Hematopoietic multipotent progenitor cell treated with erythropoietin and hydrocortisone succinate and interleukin-3 and kit ligand, for 8 days (in vitro differentiated cells): ENCODE measurements at places on chromosomes 7 and 10.

DNA sequence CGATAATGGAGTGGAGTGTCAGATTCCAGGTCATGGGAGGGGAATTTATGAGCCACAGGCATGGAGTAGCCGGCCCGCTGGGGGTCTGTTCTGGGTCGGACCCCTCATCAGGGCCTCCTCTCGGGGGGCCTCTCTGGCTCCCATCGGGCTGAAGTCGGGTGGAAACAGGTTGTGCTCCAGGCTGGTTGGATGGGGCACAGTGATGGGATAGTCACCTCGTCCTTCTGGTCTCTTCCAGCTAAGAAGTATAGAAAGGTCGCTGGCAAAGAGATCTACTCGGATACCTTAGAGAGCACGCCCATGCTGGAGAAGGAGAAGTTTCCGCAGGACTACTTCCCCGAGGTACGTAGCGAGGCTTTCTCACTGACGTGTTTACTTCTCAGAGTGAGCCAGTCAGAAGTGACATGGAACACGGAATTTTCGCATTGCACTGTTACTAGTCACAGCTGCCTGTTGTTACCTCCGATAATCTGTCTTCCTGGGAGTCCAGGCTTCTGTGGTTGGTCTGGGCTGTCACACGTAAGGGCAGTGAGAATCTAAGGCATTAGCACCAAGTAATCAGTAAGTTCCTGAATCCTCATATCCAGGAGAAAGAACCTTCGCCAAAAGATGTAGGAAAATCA is 88.3 kb downstream of the NKX6-2 start:
- DNase-seq = no peak

DNA sequence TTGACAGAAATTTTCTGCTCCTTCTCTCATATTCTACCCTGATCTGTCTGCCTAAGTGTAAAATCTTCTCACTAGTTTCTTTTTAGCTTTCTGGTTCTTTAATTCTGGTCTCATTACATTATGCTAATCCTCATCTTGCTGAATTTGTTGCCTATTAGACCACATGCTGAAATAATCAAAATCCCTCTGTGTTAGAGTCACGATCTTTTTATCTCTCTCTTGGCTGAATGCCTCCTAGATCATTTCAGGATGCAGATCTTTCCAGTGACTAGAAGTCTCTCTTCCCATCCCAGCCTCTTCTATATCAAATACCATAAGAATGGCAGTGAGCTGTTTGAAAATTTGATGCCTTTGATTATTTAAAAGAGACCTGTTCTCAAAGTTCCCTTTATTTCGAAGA is 661.9 kb downstream of the SORCS1 start:
- no peak for DNase-seq

DNA sequence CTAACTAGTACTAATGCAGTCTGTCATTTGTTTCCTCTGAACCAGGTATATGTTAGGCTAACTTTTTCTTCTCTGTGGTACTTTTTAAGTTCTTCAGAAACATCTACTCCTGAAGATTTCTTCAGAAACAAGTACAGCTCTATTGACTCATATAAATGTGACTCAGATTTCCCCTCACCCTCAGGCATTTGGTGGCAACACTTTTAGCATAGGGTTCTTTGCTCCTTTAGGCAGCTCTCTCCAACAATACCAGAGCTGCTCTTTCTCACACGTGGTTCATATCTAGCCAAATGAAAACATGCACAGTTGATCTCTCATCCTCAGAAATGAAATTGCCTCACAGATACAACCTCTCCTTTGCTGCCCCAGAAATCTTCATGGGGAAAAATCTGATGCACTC is 939.8 kb downstream of the SORCS1 start:
- DNase-seq = no peak

DNA sequence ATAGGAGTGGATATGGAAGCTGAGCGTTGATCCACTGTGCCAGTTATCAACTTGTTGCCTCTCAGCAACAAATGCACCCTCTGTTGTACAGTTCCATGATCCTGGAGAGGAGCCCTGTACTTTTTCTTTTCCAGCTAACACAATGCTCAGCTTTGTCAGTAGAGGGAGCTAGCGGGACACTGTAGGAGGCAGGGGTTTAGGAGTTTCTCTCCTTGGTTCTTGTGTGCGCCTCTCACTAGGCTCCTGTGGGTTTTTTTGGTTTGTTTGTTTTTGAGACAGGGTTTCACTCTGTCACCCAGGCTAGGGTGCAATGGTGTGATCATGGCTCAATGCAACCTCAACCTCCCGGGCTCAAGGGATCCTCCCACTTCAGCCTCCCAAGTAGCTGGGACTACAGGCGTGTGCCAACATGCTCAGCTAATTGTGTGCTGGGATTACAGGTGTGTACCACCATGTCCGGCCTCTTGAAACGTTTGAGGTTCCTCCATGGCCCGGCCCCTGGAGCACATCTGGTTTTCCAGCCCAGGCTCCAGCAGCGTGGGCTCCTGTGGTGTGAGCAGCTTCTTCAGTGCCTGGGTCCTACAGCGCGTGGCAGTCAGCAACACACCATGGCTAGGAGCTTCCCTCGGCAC is 12.0 kb upstream of the MARVELD1 start:
- peak; percentile 86 for DNase-seq

GRCh38 chr10:31557854-31558253 is 238.8 kb downstream of the ZEB1 start:
- DNase-seq = no peak

DNA sequence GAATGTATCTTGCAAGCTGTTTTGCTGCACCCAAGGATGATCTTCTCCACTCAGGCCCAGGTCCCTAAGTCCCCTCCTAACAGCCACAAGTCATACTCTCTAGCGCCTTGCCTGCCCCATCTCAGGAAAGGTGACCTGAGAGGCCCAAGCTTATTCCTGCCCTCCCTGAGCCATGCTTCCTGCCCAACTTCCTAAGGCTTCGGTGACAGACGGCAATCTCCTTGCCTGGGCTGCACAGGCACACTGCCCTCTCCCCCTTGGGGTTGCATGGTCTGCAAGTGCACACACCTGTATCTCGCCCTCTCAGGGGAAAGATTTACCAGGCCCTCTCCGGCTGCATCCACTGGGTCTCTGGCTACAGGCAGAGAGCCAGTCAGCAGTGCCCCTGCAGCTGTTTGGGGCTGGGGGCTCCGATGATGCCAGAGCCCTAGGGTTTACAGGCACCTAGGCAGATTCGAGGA is 771 bp upstream of the ADIRF start:
- no peak for DNase-seq

- DNase-seq = peak; percentile 55
Observed at GRCh38 chr10:43390759-43391158, 18.2 kb downstream of the HNRNPF start.

- no peak for DNase-seq
Observed at GRCh38 chr7:140544388-140544826, 65.1 kb upstream of the MKRN1 start.

GRCh38 chr10:105121743-105122142 is 480.7 kb downstream of the SORCS3 start:
- no peak for DNase-seq

DNA sequence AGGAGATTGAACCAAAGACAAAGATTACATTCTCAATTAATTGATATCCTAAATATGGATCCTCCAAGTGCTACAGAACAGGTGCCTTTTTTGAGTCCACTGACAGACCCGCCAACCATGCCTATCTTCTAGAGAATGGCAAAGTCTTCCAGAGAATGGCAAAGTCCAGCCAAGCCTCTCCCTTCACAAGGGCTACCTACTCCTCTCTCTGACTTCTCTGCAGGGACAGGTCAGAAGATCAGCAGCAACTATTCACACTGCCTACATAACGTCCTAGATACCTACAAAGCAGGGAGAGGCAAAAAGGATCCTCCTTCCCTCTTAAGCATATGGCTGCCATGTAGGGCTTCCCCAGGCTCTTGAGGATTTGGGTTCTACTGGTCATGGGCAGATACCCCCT is 12.4 kb downstream of the UBE2H start:
- no peak for DNase-seq

DNA sequence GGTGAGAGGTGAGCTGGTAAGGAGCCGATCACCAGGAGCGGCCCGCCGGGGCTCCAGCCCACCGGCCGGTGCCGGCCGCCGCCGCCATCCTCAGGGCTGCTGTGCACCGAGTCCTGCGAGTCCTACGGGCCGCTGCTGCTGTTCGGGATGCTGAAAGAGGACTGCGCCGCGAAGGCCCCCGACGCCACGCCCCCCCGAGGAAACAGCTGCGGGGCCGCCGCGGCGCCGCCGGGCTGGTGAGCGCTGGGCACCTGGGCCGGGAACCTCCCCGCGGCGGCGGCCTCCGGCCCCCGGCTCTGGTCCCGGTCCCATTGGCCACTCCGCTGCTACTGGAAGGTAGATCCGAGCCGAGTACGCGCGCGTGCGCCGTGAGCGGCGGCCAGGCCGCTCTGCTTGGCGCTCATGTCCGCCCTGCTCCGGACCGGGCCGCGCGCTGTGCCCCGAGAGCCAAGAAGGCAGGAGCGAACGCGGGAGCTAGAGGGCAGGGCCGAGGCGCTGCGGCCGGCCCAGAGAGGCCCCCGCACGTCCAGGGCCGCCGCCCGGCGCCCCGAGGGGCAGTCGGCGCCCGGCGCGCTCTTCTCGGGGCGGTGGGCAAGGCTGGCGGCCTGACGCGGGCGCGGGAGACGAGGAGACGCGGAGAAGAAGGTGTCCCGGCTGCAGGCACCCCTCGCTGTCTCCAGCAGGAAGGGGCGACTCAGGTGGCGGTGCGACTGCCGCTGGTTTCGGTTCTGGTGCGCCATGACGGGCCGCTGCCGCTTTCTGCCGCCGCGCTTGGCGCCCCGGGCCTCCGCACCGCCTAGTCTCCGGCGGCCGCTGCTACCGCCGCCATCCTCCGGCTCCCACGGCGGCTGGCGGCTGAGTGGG is 121.3 kb upstream of the WIPF3 start:
- peak; percentile 61 for DNase-seq

DNA sequence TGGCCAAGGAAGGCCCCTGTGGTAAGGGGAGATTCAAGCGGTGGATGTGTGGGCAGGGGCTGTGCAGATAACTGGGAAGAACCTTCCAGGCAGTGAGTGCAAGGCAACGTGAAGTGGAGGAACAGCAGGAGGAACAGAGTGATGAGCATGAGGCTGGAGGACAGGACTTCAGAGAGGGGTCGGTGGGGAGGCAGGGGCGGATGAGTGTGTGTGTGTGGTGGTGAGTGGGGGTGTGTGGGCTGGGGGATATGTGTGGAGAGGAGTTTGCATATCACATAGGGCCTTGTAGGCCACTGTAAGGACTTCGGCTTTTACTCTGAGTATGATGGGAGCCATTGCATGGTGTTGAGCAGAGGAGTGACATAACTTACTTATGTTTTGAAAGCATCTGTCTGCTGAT is 73.8 kb downstream of the SYPL1 start:
- DNase-seq = no peak

DNA sequence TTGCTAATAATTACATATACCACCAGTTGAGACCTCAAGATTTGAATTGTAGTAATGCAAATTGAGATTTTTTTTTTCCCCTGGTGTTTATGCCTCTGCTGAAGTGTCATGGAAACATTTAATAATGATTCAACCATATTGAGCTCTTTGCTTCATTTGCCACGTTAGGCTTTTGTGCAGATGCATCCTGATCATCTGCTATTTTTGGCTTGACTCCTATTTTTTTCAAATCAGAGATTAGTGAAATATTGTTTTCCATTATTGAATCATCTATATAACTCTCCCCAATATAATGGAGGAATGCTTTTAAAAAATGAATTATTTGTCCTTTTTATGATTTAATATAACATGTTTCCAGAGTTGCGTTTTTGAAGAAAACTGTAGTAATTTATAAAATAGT is 115.1 kb downstream of the SRI start:
- DNase-seq = no peak

DNA sequence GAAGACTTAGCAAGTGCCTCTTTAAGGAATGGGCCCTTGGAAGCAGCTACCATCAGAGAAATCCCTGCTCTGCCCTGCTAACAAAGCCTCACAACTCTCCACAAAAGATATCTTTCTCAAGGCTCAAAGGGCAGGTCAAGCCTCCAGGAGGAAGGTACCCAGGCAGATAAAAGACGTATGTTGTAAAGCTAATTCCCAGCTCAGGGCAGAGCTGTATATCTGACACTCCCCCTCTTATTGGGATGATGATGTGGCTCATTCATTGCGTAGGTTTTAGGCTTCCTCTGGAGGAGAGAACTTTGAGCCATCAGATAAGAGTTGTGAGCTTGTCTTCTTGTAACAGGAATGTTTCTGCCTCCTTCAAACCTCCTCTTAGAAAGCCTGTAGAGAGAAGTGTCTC is 145.4 kb downstream of the CALN1 start:
- no peak for DNase-seq

- DNase-seq = no peak
Observed at GRCh38 chr7:1705856-1706255, 35.8 kb downstream of the ELFN1 start.

GRCh38 chr10:116815641-116816415 is 33.5 kb upstream of the ENO4 start:
- no peak for DNase-seq

DNA sequence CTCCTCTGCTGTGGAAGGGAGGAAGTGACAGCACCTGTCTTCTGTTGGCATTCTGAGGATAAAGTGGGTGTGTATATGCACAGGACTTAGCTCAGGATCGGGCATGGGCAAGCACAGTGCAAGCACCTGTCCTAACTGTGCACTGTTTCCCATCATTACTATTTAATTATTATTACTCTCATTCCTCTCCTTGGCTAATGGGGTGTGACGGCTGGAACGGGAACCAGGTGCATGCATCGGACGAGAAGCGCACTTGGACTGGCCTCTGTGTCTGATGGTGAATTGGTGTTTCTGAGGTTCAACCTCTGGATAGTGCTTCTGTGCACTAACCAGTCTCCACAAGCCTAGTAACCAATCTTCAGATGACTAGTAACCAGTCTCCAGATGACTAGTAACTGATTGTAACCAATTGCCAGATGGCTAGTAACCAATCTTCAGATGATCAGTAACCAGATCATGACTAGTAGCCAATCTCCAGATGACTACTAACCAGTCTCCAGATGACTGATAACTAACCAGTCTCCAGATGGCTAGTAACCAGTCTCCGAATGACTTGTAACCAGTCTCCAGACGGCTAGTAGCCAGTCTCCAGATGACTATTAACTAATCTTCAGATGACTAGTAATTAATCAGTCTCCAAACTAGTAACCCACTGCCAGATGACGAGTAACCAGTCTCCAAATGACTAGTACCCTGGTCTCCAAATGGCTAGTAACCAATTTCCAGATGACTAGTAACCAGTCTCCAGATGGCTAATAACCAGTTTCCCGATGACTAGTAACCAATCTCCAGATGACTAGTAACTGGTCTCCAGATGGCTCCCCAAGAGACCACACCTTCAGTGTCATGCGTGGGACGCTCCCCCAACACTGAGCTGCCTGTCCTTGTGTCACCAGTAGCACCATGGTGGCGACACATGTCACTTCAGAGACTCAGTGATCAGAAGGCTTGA is 85.8 kb downstream of the PAXIP1 start:
- no peak for DNase-seq

GRCh38 chr10:23384364-23384763 is 39.8 kb upstream of the C10orf67 start:
- no peak for DNase-seq
